NCI-H524 treated with DMSO at 0.1 percent for 48 hours (cell line): ENCODE measurements at places on chromosomes 5 and 9.

GRCh38 chr9:127575875-127576778 is 36.0 kb upstream of the STXBP1 start:
- DNase-seq: no peak

DNA sequence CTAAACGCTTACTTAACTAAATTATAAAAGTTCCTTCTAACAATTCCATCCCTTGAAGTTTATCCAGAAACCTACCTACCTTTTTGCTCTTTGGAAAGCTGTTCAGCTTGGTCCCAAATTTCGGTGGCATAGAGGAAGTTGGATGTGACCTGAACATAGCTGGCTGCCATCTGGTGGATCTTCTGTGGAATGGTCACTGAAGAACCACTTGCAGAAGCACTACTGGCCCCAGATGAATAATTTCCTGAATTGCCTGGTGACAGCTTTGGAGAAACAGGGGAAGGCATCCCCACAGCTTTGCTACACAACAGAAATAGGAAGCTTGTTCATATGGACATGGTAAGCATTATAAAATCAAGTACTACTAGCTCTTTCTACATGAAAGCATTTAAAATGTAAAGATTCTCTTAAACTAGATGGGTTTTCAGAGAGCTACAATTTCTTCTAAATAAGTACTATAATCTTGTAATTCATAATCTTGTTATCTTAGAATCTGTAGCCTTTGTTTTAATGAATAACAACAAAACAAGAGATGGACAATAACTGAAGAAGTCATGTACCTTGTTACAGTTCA is 9.9 kb downstream of the LEAP2 start:
- peak; percentile 25 for DNase-seq

- DNase-seq: no peak
Measured at GRCh38 chr5:31638345-31638744, 586 bp upstream of the PDZD2 start.

DNA sequence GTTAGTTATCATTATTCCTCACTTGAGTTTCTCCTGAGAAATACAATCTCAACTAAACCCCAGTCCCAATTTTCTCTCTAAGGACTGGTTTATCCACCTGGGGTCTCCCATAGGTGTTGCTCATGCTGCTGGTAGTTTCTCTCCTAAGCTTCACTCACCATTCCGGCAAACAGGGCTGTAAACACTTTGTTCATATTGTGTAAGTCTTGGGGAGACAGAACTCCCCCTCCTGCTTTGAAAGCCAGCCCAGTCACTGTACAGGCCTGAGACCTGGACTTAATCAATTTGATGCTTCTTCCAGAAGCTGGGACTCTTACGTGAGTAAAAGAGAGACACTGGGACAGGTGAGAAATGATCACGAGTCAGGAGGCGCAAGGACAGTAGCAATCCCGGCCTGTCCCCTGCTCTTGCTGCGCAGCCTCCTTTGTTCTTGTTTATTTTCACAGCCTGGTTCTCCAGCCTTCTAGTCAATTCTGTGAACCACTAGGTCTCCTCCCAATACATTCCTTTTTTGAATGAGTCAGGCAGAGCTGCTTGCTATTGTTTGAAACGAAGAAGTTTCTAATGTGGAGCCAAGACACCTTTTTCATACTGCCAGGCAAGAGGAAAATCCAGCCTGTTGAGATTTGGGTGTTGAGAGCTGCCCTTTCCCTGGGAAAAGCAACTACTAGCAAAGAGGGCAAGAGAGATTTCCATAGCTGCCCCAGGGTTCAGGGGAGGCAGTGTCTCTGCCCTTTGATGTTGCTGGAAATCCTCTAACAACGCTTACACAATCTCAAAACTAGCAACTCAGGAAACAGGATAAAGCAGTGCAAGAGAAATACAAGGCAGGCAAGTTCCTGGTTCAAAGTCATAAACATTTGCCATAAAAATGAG is 9.2 kb upstream of the SHROOM1 start:
- no peak for DNase-seq

DNA sequence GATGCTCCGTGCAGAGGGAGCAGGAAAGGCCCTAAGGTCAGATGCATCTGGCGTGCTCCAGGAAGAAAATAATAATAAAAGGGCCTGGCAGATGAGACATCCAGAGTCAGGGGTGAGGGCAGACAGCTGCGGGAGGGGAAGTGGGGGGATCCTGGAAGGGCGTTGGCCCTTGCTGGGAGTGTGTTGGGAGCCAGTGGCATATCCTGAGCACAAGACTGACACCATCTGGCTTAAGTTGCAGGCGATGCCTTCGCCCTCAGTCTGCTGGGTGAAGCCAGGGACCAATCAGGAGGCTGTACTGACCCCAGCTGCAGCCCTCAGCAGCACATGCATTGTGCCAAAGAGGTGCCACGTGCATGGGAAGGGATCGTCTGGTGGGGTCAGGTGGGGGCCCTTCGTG is 3.8 kb downstream of the OR2V2 start:
- DNase-seq: no peak

- no peak for DNase-seq
Measured at GRCh38 chr5:44246986-44247385, 142.2 kb downstream of the FGF10 start.

GRCh38 chr9:27337236-27337635 is 40.3 kb upstream of the EQTN start:
- no peak for DNase-seq

DNA sequence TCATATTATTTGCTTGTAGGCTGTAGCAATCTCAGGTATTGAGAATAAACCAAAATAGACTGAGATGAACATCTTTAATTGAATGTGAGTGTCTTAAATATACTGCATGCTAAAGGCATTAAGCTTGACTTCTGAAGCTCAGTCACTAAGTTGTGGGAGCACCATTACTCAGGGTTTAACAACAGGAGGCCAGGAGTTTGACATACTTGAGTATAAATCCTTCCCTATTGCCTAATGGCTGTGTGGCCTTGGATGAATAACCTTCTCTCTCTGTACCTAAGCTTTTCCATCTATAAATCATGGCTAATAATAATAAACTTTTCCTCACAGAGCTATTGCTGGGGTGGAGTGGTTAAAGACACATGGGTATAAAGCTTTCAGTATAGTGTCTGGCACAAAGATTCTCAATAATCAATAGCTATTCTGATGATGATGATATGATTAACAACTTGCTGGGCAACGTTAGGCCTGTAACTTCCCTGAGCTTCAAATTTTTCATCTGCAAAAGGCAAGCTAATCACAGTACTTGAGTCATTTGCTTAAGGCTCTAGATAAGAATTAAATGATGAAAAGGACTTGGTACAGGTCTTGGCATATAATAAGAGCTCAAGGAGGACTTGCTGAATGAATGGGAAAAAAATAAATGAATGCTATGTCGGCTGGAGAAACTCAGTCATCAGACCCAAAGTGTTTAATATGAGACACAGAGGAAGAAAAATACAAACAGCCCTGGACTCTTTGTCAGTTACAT is 174.0 kb upstream of the IL12B start:
- no peak for DNase-seq

DNA sequence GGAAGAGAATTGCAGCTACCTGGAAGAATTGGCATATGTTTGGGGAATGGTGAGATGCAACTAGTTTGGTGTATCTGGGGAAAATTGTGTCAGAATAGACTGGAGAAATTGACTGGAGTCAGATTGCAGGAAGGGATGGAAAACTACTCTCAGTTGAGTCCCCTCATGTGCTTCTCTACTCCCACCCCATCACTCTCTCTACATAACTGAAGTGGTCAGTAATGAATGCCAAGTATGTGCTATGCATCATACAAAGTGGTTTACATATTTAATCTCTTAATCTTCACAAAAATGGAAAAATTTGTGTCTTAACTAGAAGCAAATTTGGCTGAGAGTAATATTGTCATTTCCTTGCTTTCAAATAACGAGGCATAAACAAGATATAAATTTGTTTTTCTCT is 146.4 kb upstream of the TNC start:
- DNase-seq: no peak

- no peak for DNase-seq
Measured at GRCh38 chr5:132202711-132203463, 24.8 kb downstream of the P4HA2 start.

DNA sequence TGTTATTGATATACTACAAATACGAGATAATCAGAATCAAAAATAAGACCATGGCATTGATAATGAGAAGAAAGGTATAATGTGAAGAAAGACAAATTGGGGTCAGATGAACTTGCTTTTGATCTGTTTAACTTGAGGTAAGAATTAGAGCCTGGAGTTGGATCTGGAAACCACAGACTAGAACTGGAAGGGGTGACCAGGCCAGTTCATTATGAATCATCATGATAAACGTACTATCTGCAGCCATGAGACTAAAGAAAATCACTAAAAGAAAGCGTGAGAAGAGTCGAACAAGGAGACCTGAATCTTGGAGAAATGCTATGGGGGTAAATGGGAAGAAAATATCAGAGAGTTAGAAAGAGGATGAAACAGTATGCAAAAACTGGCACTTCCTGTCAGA is 967.5 kb downstream of the NR2F1-AS1 start:
- no peak for DNase-seq

DNA sequence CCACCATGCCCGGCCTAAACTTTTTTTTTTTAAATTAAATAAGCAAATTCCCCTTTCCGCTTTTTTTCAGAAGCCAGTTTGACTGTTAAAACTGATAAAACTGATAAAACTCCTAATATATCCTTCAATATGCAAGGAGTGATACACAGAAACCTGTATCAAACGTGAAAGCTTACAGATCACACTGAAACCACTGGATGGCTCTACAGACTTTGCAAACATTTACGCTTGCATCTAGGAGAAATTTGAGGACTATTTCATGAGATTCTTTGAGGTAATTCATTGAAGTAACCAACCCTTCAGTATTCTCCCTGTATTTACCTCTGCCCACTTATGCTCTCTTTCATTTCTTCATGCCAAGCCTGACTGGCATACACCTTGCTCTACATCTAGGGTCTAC is 40.6 kb upstream of the CHD1 start:
- DNase-seq: no peak
